GM12878 (cell line): ENCODE measurements at places on chromosomes 6 and 20.
A peak's percentile ranks its signal among the peaks of the same experiment; 100 is the strongest.

DNA sequence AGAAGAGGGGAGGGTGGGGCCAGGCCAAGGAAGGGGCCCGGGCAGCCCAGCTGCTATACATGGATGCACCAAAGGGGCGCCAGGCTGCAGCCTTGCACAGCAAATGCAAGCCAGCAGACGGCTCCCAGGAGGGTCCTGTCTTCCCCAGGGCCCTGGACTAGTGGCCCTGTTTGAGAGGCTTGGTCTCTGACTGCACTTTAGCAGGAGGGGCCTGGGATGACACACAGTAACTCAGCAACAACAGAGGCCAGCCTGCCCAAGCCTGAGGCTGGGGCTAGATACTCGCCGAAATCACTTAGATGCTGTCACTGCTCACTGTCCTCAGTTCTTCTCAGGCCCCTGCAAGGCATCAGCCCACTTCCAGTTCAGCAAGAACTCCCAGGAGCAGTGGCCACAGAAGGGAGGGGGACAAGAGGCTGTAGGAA lies 73.5 kb downstream of the TRAM2 start:
- H3K4me1 ChIP-seq = peaks cover 19% of the 10 kb centered on the region
- H3K27me3 ChIP-seq = no peaks in the 10 kb centered on the region
- no peak overlapping the region for H3K27ac ChIP-seq
- H3K4me3 ChIP-seq = no peak overlapping the region
- DNase-seq = no peak
- H3K36me3 ChIP-seq = peaks cover 9% of the 10 kb centered on the region; the same call in 1 of the 2 replicates

DNA sequence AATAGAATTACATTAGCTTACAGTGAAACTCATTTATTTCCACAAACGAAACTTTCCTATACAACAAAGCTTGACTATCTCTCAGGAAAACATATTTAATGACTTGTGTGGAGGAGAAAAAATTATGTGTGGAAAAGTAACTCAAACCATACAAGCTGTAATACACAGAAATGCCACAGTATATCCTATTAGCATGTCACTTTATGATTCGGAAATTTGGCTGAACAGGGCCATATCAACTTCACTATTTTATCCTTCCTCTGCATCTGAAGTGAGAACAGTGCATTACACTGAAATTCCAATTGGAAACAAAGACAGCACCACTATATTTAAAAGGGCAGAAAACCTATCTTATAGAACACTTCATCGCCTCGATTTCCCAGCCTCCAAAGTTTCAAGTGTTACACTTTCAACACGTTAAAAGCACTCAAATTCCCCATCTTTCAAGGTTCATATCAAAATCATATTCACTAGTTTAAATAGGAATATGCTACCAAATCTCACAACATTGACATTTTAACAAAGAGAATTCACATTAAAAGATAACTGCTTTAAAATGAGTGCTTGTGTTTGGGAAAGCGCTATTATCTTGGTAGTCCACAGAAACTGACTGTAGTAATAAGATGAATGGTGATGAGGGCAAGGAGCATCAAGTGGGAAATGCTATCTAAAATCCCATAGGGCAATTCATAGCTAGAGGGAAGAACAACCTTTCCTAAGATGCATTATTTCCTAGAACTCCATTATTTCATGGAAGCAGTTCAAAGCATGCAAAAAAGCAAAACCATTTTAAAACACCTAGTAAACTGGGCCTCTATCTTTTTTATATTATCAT lies 1.8 kb downstream of the REV3L start:
- H3K36me3 ChIP-seq = no peaks in the 10 kb centered on the region
- peak overlapping the region; percentile 88 for H3K4me3 ChIP-seq
- H3K27ac ChIP-seq = peak overlapping the region; percentile 98

GRCh38 chr6:18663011-18663410 lies 275.9 kb downstream of the RNF144B start:
- H3K4me1 ChIP-seq = no peaks in the 10 kb centered on the region
- H3K4me3 ChIP-seq = no peak overlapping the region
- DNase-seq = no peak
- no peak overlapping the region for H3K27ac ChIP-seq

DNA sequence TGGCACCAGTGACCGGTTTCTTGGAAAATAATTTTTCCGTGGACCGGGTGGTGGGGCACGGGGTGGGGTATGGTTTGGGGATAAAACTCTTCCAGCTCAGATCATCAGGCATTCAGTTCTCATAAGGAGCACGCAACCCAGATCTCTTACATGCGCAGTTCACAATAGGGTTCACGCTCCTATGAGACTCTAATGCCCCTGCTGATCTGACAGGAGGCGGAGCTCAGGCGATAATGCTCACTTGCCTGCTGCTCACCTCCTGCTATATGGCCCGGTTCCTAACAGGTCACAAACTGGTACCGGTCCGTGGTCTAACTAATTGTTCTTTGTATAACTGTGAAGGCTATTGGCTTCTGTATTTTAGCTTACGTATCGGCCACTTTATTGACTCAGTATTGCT lies 51.7 kb downstream of the VSTM2L start:
- no peak overlapping the region for H3K4me3 ChIP-seq
- H3K36me3 ChIP-seq = no peaks in the 10 kb centered on the region
- no peak for DNase-seq
- H3K27me3 ChIP-seq = no peaks in the 10 kb centered on the region

DNA sequence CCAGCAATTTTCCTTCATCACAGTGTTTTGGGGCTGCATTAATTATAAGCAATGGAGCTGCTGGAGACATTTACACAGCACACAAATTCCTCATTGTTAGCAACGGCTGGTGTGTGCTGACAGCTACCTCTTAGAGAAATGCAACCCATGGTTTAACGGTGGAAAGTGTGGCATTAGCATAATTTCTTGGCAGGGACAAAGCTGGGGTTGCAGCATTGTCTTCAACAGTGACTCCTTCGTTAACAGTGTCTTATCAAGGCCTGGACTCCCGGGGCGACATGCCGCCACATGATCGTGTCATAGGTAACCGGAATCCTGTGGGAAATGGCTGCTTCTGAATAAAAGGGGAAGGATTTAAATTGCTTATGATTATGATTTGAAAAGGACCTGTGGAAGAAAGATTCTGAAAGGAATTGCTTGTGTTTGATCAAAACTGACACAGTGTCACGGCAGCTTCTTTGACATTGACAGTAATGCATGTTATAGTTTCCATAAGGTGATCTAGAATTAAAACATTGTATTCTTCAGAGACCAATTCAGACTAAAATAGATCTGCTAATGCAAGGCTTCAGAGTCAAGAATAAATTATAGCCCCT lies 128.0 kb downstream of the UST start:
- H3K36me3 ChIP-seq = no peaks in the 10 kb centered on the region
- no peaks in the 10 kb centered on the region for H3K27me3 ChIP-seq
- H3K4me1 ChIP-seq = no peaks in the 10 kb centered on the region

DNA sequence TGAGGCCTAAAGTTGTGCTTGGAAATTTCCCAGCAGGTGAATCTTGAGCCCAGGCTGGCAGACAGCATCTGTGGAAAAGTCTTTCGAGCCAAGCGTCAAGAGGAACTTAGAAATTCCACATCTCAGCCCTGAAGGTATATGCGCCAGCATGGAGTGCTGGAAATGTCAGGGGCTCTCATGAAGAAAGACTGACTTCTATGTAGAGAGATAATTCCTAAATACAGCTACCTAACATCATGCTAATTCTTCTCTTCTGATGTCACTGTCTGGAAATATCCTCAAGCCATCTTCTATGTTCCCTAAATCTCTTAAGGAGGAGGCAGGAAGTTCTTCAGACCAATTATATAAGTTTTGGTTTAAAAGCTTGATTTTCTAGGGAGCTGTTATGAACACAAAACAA lies 492.4 kb upstream of the MARCKS start:
- no peak overlapping the region for H3K4me3 ChIP-seq
- no peaks in the 10 kb centered on the region for H3K4me1 ChIP-seq
- H3K36me3 ChIP-seq = no peaks in the 10 kb centered on the region
- no peaks in the 10 kb centered on the region for H3K27me3 ChIP-seq
- no peak for DNase-seq

DNA sequence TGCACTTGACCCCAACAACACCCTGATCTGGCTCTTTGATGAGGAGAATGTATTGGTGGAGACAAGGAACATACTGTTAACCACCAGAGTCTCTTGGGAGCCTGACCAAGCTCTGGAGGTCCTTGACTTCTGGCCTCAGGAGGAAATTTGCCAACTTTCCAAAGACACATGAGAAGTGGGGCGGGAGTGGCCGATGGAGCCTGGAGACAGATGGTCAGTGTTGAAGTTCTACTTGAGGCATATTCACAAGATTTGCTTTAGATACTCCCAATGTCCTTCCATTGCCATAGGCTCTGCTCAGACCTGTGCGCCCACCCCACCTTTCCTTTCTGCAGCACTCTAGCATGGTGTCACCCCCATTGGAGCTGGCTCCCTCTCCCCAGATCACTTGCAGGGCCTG lies 241.0 kb downstream of the SLC24A3 start:
- H3K36me3 ChIP-seq = no peaks in the 10 kb centered on the region
- H3K4me3 ChIP-seq = no peak overlapping the region
- H3K27me3 ChIP-seq = no peaks in the 10 kb centered on the region
- H3K4me1 ChIP-seq = no peaks in the 10 kb centered on the region
- H3K27ac ChIP-seq = no peak overlapping the region

DNA sequence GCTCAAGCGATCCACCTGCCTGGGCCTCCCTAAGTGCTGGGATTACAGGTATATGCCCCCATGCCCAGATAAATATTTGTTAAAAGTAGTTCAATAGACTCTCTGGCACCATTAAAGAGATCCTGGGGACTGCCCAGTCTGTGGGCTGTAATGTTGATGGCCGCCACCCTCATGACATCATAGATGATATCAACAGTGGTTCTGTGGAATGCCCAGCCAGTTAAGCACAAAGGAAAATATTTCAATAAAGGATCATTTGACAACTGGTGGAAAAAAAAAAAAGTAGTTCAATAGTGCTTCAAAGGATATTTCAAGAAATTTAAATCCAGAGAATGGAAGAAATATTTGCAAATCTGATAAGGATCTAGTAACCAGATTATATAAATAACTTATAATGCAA lies 1.5 kb upstream of the CRIP3 start:
- H3K27me3 ChIP-seq = no peaks in the 10 kb centered on the region
- peaks cover 13% of the 10 kb centered on the region for H3K4me1 ChIP-seq
- no peak for DNase-seq

DNA sequence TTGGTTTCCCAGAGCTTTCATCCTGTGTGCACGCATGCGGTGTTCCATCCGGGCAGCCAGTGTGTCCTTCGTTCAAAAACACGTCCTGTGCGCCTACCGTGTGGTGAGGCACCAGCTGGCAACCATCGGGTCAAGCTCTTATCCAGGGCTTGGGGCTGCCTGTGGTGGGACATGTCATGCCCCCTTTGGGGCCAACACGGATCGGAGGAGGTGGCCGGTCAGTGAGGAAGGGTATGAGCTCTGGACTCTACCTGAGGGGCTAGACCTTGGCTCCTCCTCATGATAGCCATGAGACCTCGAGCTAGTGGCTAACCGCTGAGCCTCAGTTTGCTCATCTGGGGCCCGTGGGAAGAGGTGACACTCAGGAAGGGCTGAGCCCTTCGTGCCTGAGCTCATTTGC lies 158.5 kb upstream of the PMEPA1 start:
- H3K27me3 ChIP-seq = no peaks in the 10 kb centered on the region
- DNase-seq = no peak
- no peaks in the 10 kb centered on the region for H3K36me3 ChIP-seq
- no peak overlapping the region for H3K27ac ChIP-seq
- H3K4me1 ChIP-seq = no peaks in the 10 kb centered on the region

DNA sequence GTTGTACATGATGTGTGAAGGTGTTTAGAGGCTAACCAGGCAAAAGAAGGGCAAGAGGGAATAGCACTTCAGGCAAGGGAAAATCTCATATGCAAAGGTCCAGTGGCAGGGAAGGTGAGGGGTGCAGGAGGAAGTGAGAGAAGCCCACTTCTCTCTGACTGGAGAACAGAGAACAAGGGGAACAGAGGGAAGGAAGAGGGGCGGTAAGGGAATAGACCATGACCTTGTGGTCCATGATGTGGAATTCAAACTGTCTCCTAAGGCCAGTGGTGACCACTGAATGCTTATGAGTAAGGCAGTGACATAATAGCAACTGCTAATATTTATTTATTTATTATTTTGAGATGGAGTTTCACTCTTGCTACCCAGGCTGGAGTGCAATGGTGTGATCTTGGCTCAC lies 20.6 kb upstream of the SLC9A8 start:
- H3K27me3 ChIP-seq = no peaks in the 10 kb centered on the region
- no peaks in the 10 kb centered on the region for H3K36me3 ChIP-seq
- H3K4me1 ChIP-seq = peaks cover 3% of the 10 kb centered on the region
- H3K27ac ChIP-seq = no peak overlapping the region

DNA sequence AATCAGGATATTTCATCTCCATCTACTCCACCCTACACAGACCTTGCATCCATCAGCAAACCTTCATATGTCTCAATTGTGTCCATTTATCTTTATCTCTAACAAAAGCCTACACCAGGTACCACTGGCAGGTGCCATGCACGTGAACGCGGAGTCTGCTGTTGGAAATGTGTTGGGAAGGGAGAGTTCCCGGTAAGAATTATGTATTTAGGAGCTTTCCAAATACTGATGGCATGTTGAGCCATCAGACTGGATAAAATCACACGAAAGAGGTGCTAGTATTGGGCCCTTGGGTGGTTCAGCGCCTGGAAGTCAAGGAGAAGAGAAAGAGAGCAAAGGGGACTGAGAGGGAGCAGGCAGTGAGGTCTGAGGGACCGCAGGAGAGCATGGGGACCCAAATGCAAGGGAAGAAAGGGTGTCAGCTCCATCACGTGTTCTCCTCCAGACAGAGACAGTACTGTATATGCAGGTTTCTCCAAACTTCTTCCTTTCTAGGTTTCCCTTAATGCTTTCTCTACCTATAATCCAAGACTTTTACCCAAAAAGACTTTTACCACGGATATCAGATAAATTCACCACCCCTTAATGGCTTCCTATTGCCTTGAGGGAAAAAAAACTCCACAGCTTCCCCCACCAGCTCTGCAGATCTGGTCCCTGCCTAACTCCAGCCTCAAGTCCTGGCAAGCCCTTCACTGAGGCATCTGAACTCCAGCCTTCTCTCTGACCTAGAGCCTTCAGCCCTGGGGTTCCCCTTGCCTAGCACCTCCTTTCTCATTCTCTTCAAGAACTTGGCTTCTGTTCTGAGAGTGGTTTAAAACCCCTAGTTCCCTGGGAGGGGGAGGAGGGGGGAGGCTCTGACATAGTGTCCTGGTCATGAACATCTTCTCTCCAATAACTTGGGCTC lies 4.8 kb upstream of the ZNF217 start:
- H3K4me1 ChIP-seq = peaks cover 8% of the 10 kb centered on the region; the same call in 1 of the 2 replicates
- DNase-seq = no peak
- H3K4me3 ChIP-seq = no peak overlapping the region
- H3K27me3 ChIP-seq = no peaks in the 10 kb centered on the region

DNA sequence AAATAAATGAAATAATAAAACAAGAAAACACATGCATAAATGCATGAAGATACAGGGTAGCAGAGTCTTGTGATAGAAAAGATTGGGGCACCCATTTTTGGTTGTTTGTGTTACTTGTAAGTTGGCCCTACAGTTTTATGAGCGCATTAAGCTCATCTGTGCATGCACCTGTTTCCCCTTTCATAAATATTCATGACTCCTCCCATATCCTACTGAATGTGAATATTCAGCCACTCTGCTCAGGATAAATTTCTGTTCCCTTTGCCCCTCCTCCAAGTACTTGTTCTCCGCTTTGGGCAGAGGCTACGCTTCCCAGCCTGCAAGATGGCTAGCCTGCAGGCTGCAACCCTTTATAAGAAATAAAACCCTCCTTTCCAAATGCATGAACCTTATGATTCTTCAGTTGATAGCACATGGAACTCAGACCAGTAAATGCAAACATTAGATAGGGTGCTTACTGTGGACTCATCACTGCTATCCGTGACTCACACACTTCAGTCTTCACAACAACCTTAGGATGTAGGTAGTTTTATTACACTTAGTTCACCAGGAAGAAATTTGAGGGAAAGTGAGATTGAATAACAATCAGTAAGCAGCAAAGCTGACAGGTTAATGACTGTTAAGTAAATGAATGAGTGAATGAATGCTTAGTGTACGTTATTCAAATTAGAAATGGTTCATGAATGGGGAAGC lies 15.0 kb downstream of the ALDH8A1 start:
- H3K36me3 ChIP-seq = no peaks in the 10 kb centered on the region
- H3K4me3 ChIP-seq = no peak overlapping the region
- no peak overlapping the region for H3K27ac ChIP-seq
